Head of caudate nucleus (tissue), 42 donors: ENCODE measurements at places on chromosomes 5 and 9.

DNA sequence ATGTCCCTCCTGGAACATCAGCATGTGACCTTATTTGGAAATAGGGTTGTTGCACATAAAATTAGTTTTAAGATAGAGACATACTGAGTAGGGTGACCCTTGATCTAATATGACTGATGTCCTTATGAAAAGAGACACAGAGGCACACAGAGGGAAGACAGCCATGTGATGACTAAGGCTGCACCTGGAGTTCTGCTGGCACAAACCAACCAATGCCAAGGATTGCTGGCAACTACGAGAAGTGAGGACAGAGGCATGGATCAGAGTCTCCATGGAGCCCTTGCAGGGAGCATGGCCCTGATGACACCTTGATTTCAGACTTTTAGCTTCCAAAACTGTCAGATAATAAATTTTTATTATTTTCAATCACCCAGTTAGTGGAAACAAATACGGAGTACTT, 101.9 kb downstream of the FBXL7 start:
- no peak for DNase-seq

GRCh38 chr9:20693068-20693467, 9.0 kb downstream of the FOCAD start:
- DNase-seq, result no peak

GRCh38 chr9:134420281-134420845, 94.1 kb downstream of the RXRA start:
- DNase-seq, result no peak

GRCh38 chr5:151589878-151590570, 1.1 kb downstream of the FAT2 start:
- DNase-seq, result no peak

- no peak for DNase-seq
Observed at GRCh38 chr5:6495433-6496206, 47.0 kb downstream of the UBE2QL1 start.

- no peak for DNase-seq
Observed at GRCh38 chr5:36703245-36703860, 96.9 kb downstream of the SLC1A3 start.
